T1000 (cell line): ENCODE measurements at places on chromosomes 3 and 15.
A peak's percentile ranks its signal among the peaks of the same experiment; 100 is the strongest.

- DNase-seq: no peak
Observed at GRCh38 chr15:77144026-77144425, 73.1 kb upstream of the TSPAN3 start.

- no peak for DNase-seq
Observed at GRCh38 chr3:82814660-82815059, 1053.2 kb upstream of the GBE1 start.

GRCh38 chr3:141051443-141052200, 475 bp downstream of the SPSB4 start:
- DNase-seq: no peak

DNA sequence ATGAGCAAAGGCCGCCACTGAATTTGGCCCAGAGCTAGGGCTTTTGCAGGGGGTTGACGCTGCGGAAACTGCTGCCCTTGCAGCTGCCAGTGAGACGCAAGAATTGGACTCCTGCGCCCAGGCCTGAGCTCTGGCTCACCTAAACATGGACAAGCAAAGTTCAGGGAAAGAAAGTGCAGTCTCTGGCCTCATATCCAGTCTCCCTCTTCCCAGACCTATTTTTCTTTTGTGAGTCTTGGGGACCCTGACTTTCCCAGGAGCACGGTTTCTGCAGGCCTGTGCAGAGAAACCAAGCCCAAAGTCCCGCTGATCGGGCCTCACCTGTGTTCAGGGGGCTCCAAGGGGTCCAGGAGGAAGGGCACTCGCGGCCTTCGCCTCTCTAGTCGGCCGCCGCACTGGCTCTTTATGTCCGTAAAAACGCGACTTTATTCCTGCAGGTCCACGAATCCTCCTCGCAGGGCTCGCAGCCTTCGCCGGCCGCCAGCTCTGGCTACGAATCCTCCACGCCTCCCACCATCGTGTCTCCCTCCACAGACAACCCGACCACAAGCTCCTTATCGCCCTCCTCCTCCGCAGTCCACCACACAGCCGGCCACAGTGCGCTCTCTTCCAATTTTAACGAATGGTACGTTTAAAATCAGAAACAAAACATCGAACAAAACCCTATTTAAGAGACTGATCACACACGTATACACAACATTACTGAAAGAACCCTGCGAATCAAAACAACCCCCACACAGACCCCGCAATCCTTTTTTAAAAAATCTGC, 3.9 kb downstream of the ZIC1 start:
- no peak for DNase-seq

- DNase-seq: no peak
Observed at GRCh38 chr3:64158334-64158733, 66.9 kb downstream of the PRICKLE2 start.

DNA sequence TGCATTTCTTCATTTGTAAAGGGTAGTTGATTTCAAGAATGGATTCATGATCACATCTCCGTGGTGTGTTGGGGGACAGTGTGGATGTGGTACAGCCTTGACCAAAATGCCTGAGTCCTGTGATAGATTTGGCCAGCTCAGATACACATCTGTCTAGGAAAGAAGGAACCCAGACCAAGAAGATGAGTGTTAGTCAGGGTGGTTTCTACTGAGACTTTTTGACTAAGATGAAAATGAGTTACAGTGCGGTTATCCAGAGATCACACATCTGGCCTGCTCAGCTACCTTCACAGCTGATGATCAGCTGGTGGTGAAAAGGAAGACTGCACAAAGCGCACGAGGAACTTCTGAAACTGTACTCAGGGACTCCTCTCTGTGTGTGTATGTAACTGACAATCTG, 68.0 kb downstream of the FNDC3B start:
- no peak for DNase-seq

DNA sequence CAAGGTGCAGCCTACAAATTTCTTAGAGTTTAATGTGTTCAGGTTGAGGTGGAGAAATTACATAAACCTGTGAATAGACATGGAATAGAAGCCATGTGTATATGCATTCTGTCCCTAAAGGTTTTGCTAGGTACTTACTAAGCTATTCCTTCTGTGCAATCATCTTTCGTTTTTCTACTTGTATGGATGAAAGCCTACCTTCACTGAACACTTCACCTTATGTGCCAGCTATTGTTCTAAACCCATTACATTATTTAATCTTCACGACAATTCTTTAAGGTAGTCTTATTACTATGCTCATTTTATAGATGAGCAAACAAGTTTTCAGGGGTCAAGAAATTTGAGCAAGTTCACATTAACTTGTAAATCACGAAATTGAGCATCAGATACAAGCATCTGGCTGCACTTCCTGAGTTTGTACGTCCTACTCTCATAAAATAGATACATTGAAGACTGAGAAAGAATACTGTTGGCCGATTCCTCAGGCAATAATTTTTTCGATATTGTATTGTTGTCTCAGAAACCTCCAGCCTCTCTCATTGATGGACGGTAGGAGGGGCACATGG, 635 bp upstream of the RCN2 start:
- DNase-seq: no peak

- DNase-seq: peak; percentile 51
Observed at GRCh38 chr3:189132231-189132671, 39.5 kb upstream of the TPRG1 start.

DNA sequence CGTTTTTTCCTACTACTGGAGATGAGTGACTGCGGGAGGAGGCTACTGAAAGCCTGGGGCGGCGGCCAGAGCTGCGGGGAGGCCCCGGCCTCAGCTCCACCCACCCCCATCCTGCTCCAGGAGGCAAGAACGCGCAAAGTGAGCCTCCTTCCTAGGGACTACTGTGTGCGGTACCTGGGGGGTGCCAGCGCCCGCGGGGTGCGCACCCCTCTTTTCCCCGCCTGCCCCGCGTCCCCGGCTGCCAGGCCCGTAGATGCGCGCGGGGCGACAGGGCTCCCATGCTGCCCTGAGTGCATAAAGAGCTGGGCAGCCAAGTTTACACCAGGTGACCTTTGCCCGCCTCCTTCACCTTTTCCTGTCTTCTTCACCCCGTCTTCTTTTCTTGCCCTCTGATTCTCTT, 2.5 kb upstream of the USF3 start:
- DNase-seq: no peak

- no peak for DNase-seq
Observed at GRCh38 chr3:198113206-198114053, 153.4 kb downstream of the LMLN start.

DNA sequence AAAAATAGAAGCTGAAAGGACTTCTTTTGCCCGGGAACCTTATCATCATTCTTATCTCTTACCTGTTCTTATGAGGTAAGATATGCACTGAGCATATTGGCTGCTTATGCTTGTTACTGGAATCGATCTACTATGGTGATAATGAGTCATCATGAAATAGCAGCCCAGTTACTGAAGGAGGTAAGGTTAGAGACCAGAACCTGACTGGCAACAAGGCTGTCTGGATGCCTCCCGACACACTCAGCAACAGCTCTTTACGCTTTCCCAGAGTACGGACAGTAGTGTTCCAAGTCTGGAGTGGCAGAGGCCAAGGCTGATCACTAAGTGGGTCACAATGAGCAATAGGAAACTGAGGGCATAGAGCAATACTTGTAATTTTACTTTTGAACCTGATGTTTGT, 314.1 kb downstream of the NLGN1 start:
- DNase-seq: no peak
